ENCODE measurements at places on chromosomes 16 and 17. TPM values are rescaled to one million over a fixed set of nuclear protein-coding genes. Genes with fewer than 3 reads are reported as not detected.
A peak's percentile ranks its signal among the peaks of the same experiment; 100 is the strongest.

- peak; percentile 72 for DNase-seq
- no peaks in the 10 kb centered on the region for H3K4me1 ChIP-seq
- no peaks in the 10 kb centered on the region for H3K36me3 ChIP-seq
- no peak overlapping the region for H3K4me3 ChIP-seq
- no peak overlapping the region for H3K27ac ChIP-seq
Measured at GRCh38 chr17:37791447-37792399, 46.9 kb upstream of the HNF1B start.

DNA sequence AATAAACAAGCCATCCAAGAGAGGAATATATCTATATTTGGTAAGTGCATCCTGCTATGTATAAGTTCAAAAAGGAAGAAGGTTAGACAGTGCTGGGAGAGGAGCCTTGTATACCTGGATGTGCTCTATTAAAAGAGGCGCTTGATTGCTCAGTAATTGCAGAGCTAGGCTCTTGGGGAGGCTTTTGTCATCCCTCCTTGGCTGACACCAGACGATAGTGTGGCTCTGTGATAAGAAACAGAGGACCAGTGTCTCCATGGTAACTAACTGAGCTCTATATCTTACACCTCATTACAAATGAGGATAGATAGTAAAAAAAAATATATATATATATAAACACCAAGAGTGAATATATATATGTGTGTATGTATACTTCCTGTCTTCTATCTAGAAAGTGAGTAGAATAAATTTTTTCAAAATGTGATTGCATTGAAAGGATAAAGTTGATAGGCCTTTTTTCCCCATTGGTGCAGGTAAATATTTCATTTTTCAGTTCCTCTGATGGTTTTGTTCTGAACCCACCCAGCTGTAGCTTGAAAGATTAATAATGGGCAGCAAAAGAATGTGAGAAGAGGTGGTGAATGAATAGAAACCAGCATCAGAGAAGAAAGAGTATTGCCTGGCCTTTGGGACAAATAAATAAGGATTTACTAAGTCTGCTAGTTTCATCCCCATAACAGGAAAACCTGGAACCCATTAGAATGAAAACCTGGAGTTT lies 303.7 kb downstream of the ZFHX3 start:
- H3K27me3 ChIP-seq: no peaks in the 10 kb centered on the region
- H3K36me3 ChIP-seq: no peaks in the 10 kb centered on the region
- no peak for DNase-seq
- H3K27ac ChIP-seq: no peak overlapping the region

ALOX12 gene
- not detected for total RNA-seq

DNA sequence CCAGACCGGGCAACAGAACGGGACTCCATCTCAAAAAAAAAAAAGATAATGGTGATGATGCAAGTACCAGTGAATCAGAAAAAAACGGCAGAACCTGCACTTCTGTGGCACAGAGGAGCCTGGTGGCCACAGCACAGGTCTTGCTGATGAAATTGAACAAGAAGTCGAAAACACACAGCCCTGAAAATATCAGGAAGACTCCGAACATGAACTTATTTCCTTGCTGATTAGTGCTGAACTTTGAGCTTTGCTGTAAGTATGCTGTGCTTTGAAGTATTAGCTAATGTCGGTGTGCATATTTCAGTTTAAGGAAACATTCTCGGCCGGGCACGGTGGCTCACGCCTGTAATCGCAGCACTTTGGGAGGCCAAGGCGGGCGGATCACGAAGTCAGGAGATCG lies 10.9 kb upstream of the MYO15B start:
- no peaks in the 10 kb centered on the region for H3K36me3 ChIP-seq
- no peak for DNase-seq
- no peak overlapping the region for H3K4me3 ChIP-seq
- H3K27me3 ChIP-seq: peaks cover 2% of the 10 kb centered on the region
- H3K4me1 ChIP-seq: peaks cover 8% of the 10 kb centered on the region

- H3K36me3 ChIP-seq: no peaks in the 10 kb centered on the region
- H3K27ac ChIP-seq: no peak overlapping the region
- H3K4me3 ChIP-seq: no peak overlapping the region
- DNase-seq: no peak
Measured at GRCh38 chr17:61318684-61319098, 81.0 kb upstream of the TBX2 start.

CA10 gene
- total RNA-seq: not detected

FLCN gene
- 12.3 TPM for total RNA-seq

DNA sequence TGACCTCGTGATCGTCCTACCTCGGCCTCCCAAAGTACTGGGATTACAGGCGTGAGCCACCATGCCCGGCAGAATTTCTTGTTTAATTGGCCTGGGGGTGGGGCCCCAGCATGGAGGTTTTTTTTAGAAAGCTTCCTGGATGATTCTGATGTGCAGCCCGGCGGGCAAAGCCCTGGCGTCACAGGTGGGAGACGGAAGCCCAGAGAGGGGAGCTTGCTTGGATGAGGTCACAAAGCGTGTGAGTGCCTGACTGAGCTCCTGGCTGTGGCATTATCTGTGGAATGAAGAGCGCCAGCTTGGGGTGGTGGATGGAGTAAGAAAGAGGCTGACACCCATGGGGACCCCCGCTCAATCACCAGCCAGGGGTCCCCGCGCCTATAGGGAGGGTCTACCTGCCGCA lies 4.1 kb downstream of the VASN start:
- H3K27me3 ChIP-seq: no peaks in the 10 kb centered on the region
- no peaks in the 10 kb centered on the region for H3K36me3 ChIP-seq
- no peak overlapping the region for H3K27ac ChIP-seq
- H3K4me1 ChIP-seq: peaks cover 15% of the 10 kb centered on the region
- no peak overlapping the region for H3K4me3 ChIP-seq

GRCh38 chr16:29975811-29976511 lies 2.3 kb downstream of the TAOK2 start:
- no peaks in the 10 kb centered on the region for H3K27me3 ChIP-seq
- peak; percentile 33 for DNase-seq
- H3K27ac ChIP-seq: peak overlapping the region; percentile 86
- H3K4me3 ChIP-seq: peak overlapping the region; percentile 87
- H3K36me3 ChIP-seq: peaks cover 35% of the 10 kb centered on the region
- H3K4me1 ChIP-seq: peaks cover 31% of the 10 kb centered on the region

DNA sequence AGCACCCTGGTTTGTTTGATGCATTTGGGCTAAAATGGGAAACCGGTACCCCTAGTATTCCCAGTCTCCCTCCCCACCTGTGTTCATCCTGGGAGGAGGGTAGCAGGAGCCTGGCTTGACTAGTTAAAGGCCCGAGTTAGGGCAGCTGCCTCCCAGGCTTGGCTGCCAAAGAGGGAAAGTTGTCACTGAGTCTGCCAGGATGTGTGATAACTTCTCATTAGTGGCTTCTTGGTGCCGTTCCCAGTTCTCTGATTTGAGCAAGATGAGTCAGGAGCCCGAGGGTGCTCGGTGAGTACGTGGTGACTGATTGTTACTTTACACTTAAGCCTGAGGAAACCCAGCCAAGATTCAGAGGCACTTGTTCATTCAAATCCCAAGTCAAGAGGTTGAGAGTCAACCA lies 2.5 kb downstream of the KRT32 start:
- no peaks in the 10 kb centered on the region for H3K4me1 ChIP-seq
- no peak overlapping the region for H3K4me3 ChIP-seq
- H3K27me3 ChIP-seq: no peaks in the 10 kb centered on the region
- no peaks in the 10 kb centered on the region for H3K36me3 ChIP-seq
- DNase-seq: no peak

DDX52 gene
- 41.7 TPM for total RNA-seq

FN3K gene
- total RNA-seq: 2.1 TPM

DNA sequence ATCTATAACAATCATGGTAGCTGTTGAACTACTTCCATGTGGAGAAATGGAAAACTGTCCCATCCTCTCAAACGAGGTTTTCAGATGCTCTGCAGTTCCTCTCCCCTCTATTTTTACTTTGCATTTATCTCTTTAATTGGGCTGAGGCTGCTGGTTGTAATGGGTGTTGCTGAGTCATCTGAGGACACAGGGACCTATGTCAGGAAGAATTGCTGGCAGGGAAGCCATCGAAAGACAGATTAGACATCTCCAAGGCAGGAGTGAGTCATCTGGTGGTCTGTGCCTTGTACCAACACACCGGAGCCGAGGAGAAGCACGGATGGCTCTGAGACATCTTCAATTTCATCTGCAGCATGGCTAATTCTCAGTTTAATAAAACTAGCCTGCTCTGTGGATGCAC lies 394.5 kb downstream of the GRIN2A start:
- H3K27ac ChIP-seq: no peak overlapping the region
- H3K4me1 ChIP-seq: no peaks in the 10 kb centered on the region
- H3K4me3 ChIP-seq: no peak overlapping the region
- no peak for DNase-seq
- H3K36me3 ChIP-seq: no peaks in the 10 kb centered on the region

SDR42E2 gene
- total RNA-seq: not detected

KCNG4 gene
- total RNA-seq: not detected

GRCh38 chr16:75075688-75076268 lies 40.8 kb downstream of the LDHD start:
- no peak for DNase-seq
- H3K4me1 ChIP-seq: peaks cover 55% of the 10 kb centered on the region
- peaks cover 12% of the 10 kb centered on the region for H3K36me3 ChIP-seq
- H3K27me3 ChIP-seq: no peaks in the 10 kb centered on the region

DNA sequence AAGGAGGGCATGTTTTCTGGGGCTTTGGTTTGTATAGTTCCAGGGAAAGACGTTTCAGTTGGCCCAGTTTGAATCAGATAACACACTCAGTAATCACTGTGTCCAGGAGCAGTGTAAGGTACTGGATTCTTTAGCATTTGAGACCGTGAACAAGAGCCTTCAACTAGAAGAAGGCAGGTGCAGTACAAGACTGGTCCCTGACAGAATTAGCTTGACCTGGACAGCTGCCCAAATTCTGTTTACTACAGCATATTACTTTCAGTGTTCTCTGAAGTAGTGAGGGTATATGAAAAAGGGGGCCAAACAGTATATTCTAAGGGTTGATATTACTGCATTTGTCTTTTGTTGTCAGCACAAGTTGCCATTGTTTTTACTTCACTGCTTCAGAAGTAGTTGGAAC lies 81.3 kb downstream of the COX10 start:
- no peaks in the 10 kb centered on the region for H3K27me3 ChIP-seq
- peaks cover 18% of the 10 kb centered on the region for H3K4me1 ChIP-seq
- peaks cover 12% of the 10 kb centered on the region for H3K36me3 ChIP-seq
- no peak overlapping the region for H3K27ac ChIP-seq
- DNase-seq: no peak

DNA sequence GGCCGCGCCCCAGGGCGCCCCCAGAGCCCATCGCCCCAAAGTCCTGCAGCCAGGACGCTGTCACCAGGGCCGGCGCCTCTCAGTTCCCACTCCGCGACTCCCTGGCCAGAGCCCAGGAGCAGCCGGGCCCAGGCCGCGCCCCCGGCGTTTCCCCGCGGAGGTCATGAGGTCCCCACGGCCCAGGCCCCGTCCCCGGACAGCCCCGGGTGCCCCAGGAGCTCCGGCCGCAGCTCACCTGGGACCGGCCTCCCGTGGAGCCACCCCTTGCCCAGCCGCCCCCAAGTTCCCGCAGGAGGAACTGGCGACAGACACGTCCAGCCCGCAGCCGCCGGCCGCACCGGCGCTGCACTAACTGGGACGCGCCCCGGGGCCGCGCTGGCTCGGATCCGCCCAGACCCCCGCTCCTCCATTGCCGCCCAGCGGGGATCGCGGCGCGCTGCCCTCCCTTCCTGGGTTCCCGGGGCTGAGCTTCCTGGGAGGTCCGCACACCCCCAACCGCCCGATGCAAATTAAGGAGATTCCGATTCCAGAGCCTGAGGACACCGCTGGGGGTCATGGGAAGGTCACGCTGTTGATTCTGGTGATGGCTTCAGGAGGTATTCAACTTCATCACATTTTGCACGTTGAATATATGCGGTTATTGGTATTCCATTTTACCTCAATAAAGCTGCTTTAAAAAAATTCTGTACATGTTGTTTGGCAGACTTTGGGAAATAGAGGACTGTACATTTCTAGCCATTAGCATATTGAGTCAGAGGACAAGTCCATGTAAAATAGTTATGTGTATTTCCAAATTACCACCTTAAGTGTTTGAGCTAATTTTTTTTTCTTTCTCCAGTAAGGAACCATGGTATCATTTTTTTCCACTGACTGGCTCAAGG lies 9.9 kb downstream of the AHSP start:
- DNase-seq: no peak
- H3K4me1 ChIP-seq: peaks cover 7% of the 10 kb centered on the region
- peaks cover 23% of the 10 kb centered on the region for H3K27me3 ChIP-seq
- H3K27ac ChIP-seq: no peak overlapping the region
- no peak overlapping the region for H3K4me3 ChIP-seq

DNA sequence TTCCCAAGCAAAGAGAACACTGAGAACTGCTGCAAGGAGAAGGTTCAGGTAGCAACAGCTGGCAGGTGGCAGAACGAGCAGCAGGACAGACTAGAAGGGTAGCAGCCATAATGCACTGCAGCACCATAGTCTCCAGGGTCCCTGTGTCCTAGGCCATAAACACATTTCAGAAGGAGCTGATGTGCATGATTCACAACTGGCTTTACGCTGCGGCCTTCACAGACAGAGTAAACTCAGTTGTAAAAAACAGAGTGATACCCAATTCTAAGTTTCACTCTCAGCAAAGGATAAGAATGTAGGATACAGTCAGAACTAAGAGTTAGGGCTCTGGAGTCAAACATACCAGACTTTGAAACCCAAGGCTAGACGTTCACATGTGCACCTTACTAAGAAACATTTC lies 24.4 kb downstream of the ARHGAP17 start:
- H3K36me3 ChIP-seq: no peaks in the 10 kb centered on the region
- peaks cover 70% of the 10 kb centered on the region for H3K4me1 ChIP-seq
- H3K4me3 ChIP-seq: no peak overlapping the region
- no peaks in the 10 kb centered on the region for H3K27me3 ChIP-seq

FAM83G gene
- 14.3 TPM for total RNA-seq

WDR81 gene
- 8.6 TPM for total RNA-seq

SGCA gene
- total RNA-seq: not detected

- no peak for DNase-seq
- H3K27ac ChIP-seq: no peak overlapping the region
- H3K4me1 ChIP-seq: peaks cover 35% of the 10 kb centered on the region
- H3K4me3 ChIP-seq: no peak overlapping the region
Measured at GRCh38 chr17:29663155-29663554, 40.4 kb upstream of the CORO6 start.

- H3K36me3 ChIP-seq: no peaks in the 10 kb centered on the region
- DNase-seq: no peak
- H3K27me3 ChIP-seq: no peaks in the 10 kb centered on the region
- no peak overlapping the region for H3K4me3 ChIP-seq
- no peak overlapping the region for H3K27ac ChIP-seq
Measured at GRCh38 chr17:57562184-57562698, 182.9 kb downstream of the CCDC182 start.

DNA sequence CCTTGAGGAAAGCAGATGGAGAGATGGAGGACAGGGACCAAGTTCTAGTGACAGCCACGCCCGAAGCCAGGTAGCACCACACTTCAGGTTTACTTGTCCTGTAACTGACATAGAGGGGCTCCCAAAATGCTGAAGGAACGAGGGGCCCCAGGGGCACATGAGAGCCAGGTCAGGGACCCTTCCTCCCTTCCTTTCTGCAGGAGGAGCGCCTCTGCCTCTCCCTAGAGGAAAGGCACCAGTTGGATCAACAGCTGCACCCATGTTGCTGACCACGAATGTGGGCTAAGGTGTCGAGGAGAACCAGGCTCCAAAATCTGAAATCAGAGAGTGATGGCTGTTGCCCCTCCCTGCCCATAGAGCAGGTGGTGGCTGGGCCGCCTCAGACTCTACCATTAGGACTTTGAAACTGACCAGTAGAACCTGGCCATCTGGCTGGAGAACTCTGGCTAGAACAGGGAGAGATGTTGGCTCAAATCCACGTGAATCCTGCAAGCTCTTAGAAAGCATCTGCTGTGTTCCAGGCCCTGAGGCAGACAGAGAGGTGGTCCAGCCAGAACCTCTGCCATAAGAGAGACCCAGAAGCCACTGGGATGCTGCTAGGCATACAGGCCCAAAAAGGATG lies 218.8 kb downstream of the KATNIP start:
- no peak for DNase-seq
- H3K4me1 ChIP-seq: no peaks in the 10 kb centered on the region
- peaks cover 9% of the 10 kb centered on the region for H3K36me3 ChIP-seq
- H3K4me3 ChIP-seq: no peak overlapping the region
